ENCODE measurements at places on chromosomes 11 and 22.

DNA sequence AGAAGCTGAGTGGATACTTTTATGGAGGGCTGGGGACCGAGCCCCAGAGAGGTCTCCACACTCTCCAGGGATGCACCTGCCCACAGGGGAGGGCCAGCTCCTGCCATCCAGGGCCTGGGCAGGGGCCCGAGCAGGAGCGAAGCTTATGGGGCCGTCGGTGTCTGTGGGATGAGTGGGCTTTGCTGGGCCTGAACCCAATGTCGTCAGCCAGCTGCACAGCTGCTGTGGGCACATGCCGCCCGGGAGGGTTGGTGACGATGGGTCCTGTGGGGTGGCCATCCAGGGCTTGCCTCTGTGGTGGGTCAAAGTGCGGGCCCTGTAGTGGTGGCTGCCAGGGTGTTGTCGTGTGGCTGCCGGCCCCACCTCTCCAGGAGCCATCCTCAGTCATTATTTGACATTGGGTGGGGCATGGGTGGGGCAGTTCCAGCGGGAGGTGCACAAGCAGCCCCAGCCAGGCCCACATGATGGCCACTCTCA, 447.1 kb downstream of the TBC1D22A start:
- DNase-seq = no peak

- no peak for DNase-seq
These were observed 258.1 kb downstream of the MN1 start for GRCh38 chr22:27543460-27543859.

DNA sequence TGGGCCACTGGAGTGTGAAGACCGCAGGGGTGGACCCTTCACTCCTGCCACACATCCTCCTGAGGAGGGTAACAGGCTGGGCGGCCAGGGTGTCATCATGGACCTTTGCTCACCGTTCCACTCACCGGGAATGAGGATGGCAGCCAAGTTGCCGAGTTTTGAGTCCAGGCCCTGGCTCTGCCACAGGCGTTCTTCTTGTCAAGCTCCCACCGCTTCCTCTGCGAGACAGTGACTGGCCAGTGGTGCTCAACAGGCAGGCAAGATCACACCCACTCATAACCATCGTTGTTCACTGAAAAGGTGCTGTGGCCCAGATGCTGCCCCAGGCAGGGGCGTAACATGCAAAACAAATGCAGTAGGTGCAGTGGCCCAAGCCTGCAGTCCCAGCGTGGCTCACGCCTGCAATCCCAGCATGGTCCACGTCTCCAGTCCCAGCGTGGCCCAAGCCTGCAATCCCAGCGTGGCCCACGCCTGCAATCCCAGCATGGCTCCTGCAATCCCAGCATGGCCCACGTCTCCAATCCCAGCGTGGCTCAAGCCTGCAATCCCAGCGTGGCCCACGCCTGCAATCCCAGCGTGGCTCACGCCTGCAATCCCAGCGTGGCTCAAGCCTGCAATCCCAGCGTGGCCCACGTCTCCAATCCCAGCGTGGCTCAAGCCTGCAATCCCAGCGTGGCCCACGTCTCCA, 5.0 kb upstream of the PANX2 start:
- no peak for DNase-seq

GRCh38 chr11:45756384-45757010, 48.5 kb upstream of the SLC35C1 start:
- DNase-seq = no peak

GRCh38 chr22:32964411-32965057, 93.6 kb downstream of the SYN3 start:
- DNase-seq = no peak

- DNase-seq = no peak
These were observed 972 bp upstream of the TSSC4 start for GRCh38 chr11:2399488-2400068.

DNA sequence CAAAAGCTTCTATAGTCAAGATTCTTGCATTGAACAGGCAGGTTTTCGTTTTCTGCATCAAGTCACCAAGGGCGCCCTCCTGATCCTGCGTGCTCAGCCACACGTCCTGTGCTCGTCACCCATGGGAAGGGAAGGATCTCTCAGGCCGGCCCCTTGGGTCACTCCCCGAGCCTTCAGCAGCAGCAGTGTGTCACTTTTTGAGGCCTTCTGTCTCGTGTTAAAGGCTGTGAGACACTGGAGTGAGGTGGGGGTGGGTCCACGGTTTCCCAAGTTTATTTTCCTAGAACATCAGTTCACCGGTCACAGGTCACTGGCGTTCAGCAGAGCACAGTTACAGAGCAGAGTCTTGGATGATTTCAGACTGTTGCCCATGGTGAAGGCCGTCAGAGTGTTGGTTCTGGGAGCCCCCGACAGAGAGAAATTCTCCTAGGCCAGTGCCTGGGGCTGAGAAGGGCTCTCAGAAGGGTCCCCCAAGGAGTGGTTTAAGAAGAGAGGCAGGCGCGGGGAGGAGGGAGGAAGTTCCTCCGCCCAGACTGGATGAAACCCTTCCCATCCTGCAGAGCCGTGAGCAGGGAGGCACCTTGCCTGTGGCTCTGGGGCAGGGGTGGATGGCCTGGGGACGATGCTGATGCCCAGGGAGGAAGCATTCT, 13.5 kb upstream of the ADORA2A start:
- DNase-seq = no peak

- DNase-seq = no peak
These were observed 63.2 kb upstream of the SNX19 start for GRCh38 chr11:130979386-130979972.

DNA sequence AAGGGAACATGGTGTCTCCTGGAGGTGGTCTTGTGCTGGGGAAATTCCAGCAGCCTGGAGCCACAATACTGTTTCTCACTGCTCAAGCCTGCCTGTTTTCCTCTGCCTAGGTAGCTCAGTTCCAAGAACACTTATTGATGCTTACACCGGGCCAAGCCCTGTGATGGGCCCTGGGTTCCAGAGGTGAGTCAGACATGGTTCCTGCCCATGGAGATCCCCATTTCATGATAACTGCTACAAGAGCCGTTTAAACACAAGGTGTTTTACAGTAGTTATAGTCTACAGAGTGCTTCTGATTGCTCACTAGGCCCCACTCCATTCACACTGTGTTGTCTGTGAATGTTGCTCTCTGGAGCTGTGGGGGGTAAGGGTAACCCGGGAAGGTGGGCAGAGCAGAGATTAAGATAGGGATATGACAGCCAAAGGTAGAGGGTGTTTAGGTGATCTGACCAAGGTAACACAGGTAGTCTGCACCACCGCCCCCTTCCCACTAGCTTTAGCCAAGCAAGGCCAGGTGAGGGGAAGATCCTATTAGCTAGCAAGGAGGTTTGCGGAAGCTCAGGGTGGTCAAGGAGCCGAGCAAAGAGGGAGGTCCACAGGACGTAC, 696 bp upstream of the MICAL2 start:
- no peak for DNase-seq

DNA sequence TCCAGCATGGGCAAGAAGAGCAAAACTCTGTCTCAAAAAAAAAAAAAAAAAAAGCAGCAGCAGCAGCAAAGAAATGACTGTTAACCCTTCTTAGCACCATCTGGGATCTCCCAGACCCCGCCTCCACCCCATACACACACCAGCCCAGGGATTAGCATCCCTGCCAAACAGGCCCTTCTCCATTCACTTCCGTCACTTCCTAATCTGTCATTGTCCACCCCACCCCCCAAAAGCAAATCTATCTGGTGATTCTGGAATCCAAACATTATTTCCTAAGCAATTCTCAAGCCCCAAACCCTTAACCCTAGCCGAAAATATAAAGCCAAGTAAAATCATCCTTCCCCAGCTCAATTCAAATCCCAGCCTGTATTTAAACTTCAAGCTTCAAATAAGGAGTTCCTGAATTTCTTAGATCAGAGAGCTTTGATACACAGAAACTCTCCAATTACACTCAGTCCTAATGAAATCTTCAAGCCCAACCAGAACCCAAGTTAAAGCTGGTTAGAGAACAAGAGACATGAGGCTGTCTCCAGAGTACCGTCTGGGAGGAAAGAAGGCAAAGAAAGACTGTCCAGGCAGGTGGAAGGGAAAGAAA, 6.0 kb upstream of the AHNAK start:
- DNase-seq = no peak

- no peak for DNase-seq
These were observed 80.8 kb downstream of the FBLN1 start for GRCh38 chr22:45583504-45583903.

DNA sequence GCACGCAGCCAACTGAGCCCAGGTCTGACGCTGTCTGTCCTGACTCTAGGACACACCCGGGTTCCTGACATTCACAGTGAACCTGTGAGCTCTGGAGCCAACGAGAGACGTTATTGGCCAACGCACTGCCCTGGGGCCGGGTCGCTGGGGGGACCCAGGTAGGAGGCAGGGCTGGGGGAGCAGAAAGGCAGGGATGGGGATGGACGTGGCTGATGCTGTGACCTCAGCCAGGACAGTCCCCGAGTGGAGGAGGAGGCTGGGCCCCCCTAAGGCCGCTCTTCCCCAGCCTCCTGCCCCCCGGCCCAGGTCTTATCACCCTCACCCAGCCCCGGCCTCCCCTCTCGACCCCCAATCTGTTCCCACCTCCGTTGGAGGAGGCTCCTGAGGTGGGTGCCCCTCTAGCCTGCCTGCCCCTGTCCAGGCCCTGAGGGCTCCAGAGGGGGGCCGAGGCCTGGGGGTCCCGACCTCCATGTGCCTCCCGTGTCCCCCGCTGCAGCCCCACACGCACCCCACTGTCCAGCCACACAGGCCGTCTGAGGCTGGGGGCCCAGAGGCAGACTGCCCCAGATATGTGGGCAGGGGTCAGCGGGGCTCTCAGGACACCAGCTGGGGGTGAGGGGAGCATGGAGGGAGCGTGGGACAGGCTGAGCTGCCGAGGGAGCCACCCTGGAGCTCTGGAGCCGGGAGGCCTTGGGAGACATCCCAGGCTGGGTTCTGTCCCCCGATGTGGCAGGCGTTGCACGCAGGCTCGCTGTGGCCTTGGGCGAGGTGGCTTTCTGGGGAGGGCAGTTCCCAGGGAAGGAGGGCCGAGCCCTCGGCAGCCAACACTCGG, 29.2 kb upstream of the MUC5AC start:
- DNase-seq = no peak

DNA sequence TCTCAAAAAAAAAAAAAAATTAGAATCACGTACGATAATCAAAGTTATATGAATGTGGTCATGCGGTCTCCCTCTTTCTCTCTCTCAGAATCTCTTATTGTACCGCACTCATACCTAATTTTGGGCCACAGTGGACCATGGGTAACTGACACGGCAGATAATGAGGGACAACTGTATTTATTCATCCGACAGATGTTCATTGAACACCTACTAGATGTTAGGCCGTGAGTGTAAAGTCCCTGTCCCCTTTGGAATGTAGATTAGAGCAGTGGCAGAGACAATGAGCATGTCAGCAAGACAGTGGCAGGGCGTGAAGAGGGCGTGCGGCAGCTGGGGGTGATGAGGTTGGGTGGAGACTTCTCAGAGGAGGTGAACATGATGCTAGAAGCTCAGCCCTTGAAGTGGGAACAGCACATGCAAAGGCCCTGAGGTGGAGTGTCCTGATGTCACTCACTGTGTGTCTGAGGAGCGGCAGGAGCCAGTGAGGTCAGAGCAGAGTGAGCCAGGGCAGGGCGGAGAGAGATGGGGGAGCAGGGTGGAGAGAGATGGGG, 25.1 kb downstream of the CACNA1I start:
- no peak for DNase-seq

DNA sequence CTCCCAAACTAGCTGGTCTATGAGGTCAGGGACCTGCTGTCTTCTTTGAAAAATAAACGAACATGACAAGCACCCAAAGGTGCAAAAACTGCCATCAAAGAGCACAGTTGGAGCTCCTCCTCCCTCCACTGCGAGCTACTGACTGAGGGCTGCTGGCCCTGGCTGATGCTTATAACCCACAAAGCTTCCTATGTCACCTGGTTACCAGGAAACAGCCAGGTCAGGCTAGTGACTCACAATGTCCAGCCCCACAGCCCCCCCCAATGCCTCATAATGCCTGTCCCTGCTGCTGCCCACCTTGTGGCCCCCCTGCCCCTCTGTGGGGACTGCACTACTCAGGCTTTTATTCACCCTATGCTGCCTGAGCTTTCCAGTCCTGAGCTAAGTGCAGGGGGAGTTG, at the start of gene DRICH1:
TSS of gene DRICH1 (minus strand) at position 144 of the 400 bp plus-strand sequence. CDS start 298 bp downstream, outside the sequence.
- DNase-seq = no peak

DNA sequence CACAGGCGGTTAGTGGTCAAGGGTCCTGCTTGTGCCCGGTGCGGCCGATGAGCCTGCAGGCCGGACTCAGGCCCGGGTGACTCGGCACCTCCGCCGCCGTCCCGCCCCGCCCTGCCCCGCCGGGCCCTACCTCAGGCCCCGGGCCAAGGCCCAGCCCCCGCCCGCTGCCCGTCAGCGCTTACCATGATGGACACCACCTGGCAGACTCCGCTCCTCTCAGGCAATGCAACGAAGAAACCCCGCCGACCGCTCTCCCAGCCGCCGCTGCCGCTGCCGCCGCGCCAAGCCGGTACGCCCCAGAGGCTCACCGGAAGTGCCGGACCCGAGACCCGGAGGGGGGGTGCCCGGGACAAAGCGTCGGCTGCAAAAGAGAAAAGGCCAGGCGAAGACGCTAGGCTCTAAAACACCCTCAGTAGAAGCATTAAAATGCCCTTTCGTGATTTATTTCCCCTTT, at the start of gene UFD1:
TSS of gene UFD1 (minus strand) at position 293 of the 454 bp plus-strand sequence. CDS start at position 185, 108 bp downstream.
- no peak for DNase-seq

DNA sequence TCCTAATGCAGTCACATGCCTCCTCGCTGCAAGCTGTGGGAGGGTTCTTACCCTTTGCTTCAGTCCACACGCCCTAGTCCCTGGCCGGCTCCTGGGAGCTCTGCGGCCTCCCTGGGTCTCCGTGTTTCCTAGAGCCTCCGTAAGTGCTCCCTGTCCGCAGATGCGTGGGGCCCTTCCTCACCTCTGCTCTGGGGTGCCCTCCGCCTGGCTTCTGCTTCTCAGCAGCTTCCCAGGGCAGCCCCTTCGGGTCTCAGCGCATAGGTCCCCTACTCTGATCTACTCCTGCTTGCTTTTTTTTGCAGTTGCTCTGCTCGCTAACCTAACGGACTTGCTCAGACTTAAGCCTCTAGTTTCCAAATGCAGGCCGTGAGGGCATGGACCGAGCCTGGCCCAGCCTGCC, 22.4 kb downstream of the CAPN1 start:
- no peak for DNase-seq

GRCh38 chr11:83299681-83300080, 13.5 kb upstream of the CCDC90B start:
- no peak for DNase-seq

- no peak for DNase-seq
These were observed 326.5 kb downstream of the BUD13 start for GRCh38 chr11:116446048-116446941.

DNA sequence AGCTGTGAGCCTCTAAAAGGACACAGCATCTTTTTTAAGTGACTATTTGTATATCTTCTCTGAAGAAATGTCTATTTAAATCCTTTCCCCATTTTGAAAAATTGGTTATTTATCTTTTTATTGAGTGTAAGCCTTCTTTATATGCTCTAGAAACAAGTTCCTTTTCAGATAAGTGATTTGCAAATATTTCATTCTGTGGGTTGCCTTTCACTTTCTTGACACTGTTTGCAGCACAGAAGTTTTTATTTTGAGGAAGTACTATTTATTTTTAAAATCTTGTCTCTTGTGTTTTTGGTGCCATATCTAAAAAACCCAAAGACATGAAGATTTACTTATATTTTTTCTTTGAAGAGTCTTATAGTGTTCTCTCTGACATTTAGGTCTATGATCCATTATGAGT, 40.1 kb upstream of the LYVE1 start:
- DNase-seq = no peak
